Activated CD4-positive, alpha-beta T cell treated with anti-CD3 and anti-CD28 coated beads, Interleukin-2, amount 50 U/mL, for 24 hours (primary cell): ENCODE measurements at places on chromosomes 2 and 18.

DNA sequence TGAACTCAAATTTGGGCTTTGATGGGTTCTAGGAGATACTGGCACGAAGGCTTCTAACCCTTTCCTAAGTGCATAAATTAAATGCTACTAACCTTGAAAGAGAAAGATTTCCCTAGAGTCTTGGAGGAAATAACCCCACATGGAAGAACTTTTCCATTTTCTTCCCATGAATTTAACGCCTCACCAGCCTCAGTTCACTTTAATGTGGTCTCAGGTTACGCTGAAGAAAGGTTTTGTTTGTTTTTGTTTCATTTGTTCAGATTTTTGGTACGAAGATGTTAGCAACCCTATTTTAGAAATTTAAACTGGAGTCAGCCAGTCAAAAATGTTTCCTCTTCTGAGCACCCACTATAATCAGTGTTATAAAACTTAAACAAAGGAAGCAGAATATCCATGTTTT lies 30.7 kb downstream of the METTL4 start:
- DNase-seq = no peak

GRCh38 chr2:220276741-220277444 lies 649.5 kb downstream of the SLC4A3 start:
- no peak for DNase-seq

DNA sequence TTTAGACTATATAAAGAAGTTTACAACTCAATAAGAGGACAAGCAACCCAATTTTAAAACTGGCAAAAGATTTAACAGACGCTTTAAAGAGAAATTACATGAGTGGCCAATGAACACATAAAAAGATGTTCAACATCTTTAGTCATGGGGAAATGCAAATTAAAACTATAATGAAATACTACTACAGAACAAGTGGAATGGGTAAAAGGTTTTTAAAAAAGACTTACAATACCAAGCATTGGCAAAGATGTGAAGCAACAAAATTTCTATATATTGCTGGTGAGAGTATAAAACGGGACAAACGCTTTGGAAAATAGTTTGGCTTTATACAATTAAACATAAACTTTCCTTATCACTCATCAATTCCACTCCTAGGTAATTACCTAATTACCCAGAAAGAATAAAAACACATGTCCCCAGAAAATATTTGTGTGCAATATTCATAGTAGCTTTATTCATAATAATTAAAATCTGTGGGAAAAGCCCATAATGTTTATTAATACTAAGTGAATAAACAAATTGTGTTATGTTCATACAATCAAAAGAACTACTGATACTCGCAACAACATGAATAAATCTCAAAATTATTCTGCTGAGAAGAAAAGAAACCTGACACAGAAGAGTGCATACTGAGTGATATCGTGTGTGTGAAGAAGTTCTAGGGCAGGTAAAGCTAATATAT lies 76.7 kb upstream of the MYCN start:
- no peak for DNase-seq

- DNase-seq = no peak
These were observed 107.3 kb upstream of the ANKRD30BL start for GRCh38 chr2:132268977-132269523.

GRCh38 chr2:120486441-120486840 lies 140.5 kb downstream of the INHBB start:
- no peak for DNase-seq

DNA sequence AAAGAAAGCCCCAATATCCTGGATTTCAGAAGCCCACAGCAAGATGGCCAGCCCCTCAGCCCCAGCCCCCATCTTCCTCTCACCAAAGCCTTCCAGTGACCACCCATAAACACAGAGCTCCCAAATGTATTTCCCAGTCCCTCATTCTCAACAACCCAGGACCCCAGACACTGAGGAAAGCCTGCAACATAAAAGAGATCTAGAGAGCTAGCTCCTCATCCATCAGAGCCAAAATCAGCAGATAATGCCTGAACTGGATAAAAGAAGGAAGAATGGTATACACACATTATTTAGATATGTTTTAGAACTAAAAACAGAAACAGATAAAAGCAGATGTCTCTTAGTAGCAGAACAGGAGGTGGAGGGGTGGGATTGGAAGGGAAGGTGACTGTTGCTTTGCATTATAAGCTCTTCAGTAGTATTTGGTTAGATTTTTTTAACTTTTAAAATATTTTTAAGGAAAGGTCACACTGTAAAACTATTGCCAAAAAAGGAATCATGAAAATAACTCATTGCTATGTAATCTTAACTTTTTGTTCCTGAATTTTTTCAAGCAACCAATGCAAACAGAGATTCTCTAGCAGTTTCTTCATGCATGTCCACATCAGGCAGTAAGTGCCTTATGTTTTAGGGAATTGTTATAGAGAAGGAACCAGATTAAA lies 144.2 kb upstream of the PKDCC start:
- DNase-seq = no peak

DNA sequence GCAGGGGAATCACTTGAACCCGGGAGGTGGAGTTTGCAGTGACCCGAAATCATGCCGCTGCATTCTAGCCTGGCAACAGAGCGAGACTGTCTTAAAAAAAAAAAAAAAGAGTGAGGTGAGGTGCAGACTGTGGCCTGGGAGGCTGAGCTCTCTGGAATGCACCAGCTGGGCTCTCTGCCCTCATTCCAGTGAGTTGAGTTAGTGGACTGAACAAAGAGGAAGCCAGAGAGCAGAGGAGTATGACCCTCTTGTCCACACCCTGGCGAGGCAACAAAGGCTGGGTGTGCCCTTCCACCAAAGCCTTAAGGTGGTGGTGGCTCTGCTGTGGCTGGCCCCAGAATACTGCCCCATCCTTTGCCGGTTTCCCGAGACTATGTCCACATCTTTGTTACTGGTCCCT lies 71.3 kb upstream of the ACKR3 start:
- DNase-seq = no peak

DNA sequence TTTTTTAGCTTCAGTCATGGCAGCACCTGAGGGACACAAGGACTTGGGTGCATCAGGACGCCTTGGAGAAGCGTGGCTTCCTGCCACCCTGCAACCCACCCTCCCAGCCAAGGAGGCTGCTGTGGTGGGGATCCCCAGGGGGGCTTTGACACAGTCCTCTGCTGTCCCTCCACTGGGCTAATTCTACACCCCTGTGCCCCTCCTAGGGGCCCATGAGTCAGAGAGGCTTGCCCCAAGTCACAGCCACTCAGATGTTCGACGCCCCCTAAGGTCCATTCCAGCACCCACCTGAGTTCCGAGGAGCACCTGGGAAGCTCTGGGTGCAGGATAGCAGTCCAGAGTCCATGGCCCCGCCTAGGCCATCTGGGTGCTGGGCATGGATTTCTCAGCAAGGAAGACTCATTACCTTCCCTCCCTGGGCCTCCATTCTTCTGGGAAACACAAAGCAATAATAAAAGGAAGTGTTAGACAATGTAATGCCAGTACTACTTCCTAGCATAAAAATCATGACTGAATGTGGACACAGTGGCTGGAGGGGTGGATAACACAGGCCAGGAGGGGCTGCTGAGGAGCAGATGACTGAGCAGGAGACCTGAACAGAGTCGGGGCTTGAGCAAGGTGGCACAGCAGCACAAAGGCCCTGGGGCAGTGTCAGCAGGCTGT lies 3.7 kb downstream of the ALPG start:
- no peak for DNase-seq

GRCh38 chr2:153474876-153475435 lies 3.6 kb downstream of the RPRM start:
- DNase-seq = no peak

DNA sequence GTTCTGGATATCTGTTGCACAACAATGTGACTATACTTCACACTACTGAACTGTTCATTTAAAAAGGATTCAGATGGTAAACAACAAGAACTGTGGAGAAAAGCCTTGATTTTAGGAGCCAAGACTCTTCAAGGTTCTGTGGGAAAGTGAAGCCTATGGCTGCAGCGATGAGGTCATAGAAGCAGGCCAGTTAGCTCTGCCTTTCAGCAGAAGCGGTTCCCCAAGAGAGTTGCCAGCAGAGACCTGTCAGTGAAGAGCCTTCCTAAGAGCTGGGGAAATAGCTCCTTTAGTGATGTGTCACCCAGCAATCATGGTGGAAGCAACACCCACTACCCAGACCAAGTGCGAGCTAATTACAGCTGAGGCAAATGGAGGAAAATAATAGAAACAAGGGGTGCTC lies 346.5 kb upstream of the ETAA1 start:
- no peak for DNase-seq

GRCh38 chr2:183409662-183410061 lies 285.4 kb downstream of the NUP35 start:
- DNase-seq = no peak

GRCh38 chr2:112629224-112629623 lies 16.5 kb upstream of the SLC20A1 start:
- no peak for DNase-seq

- no peak for DNase-seq
These were observed 52.8 kb downstream of the METTL4 start for GRCh38 chr18:2518473-2518872.

GRCh38 chr2:120133572-120134244 lies 89.5 kb downstream of the TMEM185B start:
- DNase-seq = no peak

- no peak for DNase-seq
These were observed 14.4 kb upstream of the STAT4 start for GRCh38 chr2:191165176-191165643.

DNA sequence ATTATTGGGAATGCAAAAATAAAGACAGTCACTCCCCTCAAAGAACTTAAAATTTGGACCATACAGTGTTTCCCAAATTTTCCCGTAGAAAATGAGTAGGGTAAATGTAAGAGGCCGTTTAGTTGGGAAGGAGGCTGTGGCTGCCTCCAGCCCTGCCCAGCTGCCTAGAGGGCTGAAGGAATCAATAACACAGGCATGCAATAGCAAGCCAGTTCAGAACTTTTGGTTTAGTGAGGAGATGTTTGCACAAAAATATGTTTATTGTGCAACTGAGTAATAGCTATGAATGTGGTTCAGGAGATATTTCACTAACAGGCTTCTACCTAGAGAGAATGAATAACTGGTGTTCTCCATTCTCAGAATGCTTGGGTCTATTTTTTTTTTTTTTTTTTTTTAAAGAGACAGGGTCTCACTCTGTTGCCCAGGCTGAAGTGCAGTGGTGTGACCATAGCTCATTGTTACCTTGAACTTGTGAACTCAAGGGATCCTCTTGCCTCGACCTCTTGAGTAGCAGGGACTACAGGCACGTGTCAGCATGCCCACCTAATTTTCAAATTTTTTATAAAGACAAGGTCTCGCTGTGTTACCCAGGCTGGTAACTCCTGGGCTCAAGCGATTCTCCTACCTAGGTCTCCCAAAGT lies 23.6 kb downstream of the UGP2 start:
- DNase-seq = no peak

DNA sequence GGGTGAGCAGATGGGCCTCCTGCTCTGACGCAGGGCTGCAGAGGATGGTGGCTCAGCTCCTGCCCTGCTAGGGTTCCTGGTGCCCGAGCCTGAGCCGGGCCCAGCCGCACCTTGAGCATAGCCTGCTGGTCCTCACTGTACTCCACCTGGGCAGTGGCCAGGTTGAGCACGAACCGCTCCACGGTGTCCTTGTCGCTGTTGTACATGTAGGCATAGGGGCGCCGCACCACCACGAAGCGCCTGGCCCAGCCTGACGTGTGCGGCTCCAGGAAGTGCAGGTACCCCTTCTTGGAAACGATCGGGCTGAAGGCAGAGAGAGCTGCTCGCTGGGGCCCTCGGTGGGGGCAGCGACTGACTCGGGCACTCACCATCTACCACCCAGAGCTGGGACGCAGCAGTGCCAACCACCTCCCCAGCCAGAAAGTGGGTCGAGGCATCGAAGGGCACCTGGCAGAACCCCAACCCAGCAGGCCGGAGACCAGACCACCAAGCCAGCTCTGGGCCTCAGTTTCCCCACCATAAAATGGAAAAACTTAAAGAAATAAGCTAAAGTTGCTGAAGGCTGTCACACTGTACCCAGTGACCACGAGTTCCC lies 27.3 kb downstream of the AQP12A start:
- no peak for DNase-seq

DNA sequence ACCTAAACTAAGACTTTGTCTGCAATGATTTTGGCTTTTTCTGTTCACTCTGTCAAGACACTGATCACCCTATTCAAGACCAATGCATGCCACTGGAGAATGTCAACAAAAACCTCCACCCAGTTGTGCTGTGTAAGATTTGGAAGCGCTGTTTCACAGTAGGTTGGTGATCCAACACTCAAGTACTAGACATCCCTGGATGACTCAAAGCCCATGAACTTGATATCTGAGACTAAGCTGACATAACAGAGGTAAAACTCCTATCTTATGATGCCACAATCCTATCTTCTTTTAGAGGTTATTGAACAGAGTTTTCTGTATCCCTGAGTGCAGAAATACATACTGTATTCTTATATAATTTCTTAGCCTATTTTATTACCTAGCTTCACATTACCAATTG lies 251.3 kb upstream of the ETAA1 start:
- no peak for DNase-seq

DNA sequence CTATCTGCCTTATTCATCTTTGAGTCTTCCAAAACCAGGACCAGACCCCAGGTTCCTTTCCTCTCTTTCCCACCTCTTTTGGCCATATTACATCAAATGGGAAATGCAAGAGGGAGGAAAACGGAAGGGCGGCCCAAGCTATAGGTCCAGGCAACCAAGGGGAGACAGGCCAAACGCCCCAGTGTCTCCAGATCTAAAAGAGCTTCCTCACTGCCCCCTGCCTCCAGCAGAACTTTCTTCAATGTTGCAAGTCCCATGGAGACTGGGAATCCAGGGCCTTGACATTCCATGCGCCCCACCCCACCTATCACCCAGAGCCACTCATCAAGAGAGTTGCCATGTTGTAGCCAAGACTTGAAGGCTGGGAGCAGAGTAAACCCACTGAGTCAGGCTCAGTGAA lies 15.4 kb downstream of the TNS1 start:
- DNase-seq = no peak

GRCh38 chr18:13253786-13254688 lies 35.5 kb downstream of the LDLRAD4 start:
- DNase-seq = no peak

GRCh38 chr18:1012775-1013174 lies 108.1 kb downstream of the ADCYAP1 start:
- no peak for DNase-seq

- no peak for DNase-seq
These were observed 476.3 kb downstream of the TRIB2 start for GRCh38 chr2:13193075-13193474.

- no peak for DNase-seq
These were observed 182.4 kb upstream of the MC4R start for GRCh38 chr18:60554967-60555366.

DNA sequence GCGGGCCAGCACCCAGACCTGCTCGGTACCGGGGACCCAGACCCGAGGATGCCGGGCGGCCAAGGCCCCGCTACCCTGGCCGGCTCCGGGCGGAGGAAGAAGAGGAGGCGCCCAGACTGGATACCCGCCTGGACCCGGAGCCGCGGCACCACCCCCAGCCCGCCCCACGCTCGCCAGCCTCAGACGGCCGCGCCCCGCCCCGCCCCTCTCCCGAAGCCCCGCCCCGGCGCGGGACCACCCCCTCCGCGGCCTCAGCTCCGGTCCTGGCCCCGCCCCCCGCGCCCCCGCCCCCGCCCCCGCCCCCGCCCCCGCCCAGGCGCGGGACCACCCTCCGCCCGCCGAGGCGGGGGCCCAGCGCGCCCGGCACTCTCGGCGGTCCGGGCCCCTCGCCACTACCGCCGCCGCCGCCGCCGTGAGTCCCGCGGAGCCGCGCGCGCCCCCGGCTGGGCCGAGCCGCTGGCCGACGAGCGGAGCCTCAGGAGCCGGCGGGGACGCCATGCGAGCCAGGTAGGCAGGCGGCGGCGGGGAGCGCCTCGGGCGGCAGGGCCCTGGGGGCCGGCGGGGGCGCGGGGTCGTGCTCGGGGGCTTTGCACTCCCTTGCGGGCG lies at the start of gene SH3BP4:
SH3BP4 (plus strand) TSS at position 354 of the 606 bp plus-strand sequence. CDS start 82,986 bp downstream, outside the sequence.
- no peak for DNase-seq
